ENCODE measurements at places on chromosomes 2 and 18. TPM values are rescaled to one million over a fixed set of nuclear protein-coding genes. Genes with fewer than 3 reads are reported as not detected.

- H3K27ac ChIP-seq: no peak overlapping the region
- no peak overlapping the region for H3K4me3 ChIP-seq
- peaks cover 8% of the 10 kb centered on the region for H3K27me3 ChIP-seq
- no peaks in the 10 kb centered on the region for H3K4me1 ChIP-seq
Measured at GRCh38 chr2:224357098-224357901, 44.6 kb downstream of the FAM124B start.

DNA sequence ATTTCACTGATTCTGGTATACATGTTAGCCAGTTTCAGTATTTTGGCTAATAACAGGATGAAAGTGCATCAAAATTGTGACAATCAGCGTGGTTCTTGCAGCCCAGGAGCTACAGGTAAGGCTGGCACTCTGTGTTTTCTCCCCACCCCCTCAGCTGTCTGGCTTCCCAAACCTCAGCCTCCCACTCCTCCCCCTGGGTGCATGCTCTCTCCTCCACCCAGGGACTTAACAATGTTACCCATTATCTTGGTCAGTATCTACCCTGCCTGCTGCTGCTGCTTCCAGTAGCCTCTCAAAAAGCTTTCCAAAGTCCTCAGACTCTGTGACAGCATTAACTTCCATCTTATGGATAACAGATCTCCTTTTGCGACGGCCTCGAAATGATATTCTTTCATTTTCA lies 41.0 kb downstream of the TRABD2A start:
- H3K4me3 ChIP-seq: no peak overlapping the region
- H3K27ac ChIP-seq: no peak overlapping the region
- DNase-seq: no peak
- peaks cover 10% of the 10 kb centered on the region for H3K4me1 ChIP-seq
- no peaks in the 10 kb centered on the region for H3K27me3 ChIP-seq

DNA sequence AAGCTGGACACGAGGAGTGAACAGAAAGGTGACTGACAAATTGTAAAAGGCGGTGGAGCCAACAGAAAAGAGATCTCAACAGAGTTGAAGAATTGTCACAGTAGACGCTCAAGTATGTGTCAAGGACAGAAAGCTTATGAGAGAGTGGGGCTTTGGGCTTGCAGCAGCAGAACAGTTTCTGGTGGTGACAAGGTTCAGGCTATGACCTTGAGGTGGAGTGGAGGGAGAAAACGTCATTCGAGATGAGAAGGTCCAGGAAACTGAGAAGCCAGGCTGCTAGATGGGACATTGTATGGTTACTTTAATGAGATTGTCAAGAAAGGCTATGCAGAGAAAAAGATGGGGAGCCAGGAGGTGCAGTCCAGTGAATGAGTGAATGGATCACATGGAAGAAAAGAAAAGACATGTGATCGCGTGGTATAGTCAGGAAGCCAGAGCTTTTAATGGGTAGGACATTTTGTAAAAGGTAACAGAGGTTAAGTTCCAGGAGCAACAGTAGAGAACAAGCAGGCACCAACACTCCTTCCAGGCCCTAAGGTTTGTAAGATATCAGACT lies 91.1 kb upstream of the EPC2 start:
- no peaks in the 10 kb centered on the region for H3K27me3 ChIP-seq
- DNase-seq: no peak
- H3K27ac ChIP-seq: no peak overlapping the region
- no peaks in the 10 kb centered on the region for H3K4me1 ChIP-seq
- H3K36me3 ChIP-seq: no peaks in the 10 kb centered on the region

GRCh38 chr2:110993557-110994231 lies 127.0 kb upstream of the BCL2L11 start:
- H3K36me3 ChIP-seq: no peaks in the 10 kb centered on the region
- H3K27me3 ChIP-seq: peaks cover 10% of the 10 kb centered on the region
- no peak overlapping the region for H3K27ac ChIP-seq

DNA sequence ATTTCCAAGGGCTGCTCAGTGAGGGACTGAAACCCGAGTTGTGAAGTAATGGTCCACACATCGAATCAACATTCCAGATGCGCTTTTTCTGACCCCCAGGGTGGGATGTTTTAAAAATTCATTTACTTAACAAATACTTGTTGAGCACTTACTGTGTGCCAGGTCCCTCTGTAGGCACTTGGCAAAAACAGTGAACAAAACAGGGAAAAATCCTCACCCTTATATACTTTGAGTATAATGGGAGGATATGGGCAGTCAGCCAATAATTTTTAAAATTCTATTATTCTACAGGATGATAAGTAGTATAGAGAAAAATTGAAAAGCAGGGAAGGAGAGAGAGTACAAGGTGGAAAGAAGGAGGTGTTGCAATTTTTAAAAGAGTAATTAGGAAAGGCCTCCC lies 31.3 kb upstream of the AFTPH start:
- H3K27ac ChIP-seq: no peak overlapping the region
- no peak overlapping the region for H3K4me3 ChIP-seq
- H3K4me1 ChIP-seq: peaks cover 4% of the 10 kb centered on the region
- H3K36me3 ChIP-seq: no peaks in the 10 kb centered on the region
- H3K27me3 ChIP-seq: peaks cover 20% of the 10 kb centered on the region

- no peaks in the 10 kb centered on the region for H3K36me3 ChIP-seq
- H3K27me3 ChIP-seq: peaks cover 9% of the 10 kb centered on the region
- DNase-seq: no peak
- no peak overlapping the region for H3K4me3 ChIP-seq
- H3K4me1 ChIP-seq: peaks cover 2% of the 10 kb centered on the region
- H3K27ac ChIP-seq: no peak overlapping the region
Measured at GRCh38 chr2:126891681-126892500, 6.8 kb upstream of the TEX51 start.

GRCh38 chr2:139031722-139032121 lies 251.5 kb upstream of the NXPH2 start:
- H3K27me3 ChIP-seq: no peaks in the 10 kb centered on the region
- no peak for DNase-seq
- H3K36me3 ChIP-seq: no peaks in the 10 kb centered on the region

DNA sequence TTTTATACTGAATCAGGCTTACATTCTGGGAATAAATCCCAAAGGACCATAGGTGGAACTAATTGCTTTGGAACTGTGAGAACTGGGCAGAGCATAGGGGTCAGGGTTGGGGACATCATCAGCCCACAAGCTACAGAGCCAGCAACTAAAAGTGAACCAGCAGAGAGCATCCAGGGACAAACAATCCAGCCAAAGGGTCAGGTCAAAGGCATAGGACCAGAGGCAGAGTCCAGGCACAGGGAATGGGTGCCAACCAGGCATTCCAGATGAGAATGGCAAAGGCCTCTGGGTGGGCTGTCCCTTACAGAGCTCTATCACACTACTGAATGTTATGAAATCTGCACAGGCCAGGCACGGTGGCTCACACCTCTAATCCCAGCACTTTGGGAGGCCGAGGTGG lies 12.3 kb upstream of the DNER start:
- H3K4me1 ChIP-seq: no peaks in the 10 kb centered on the region
- H3K4me3 ChIP-seq: no peak overlapping the region
- DNase-seq: no peak
- peaks cover 15% of the 10 kb centered on the region for H3K27me3 ChIP-seq

- no peak for DNase-seq
- H3K27me3 ChIP-seq: no peaks in the 10 kb centered on the region
- H3K4me1 ChIP-seq: peaks cover 25% of the 10 kb centered on the region
- H3K36me3 ChIP-seq: peaks cover 3% of the 10 kb centered on the region
- peak overlapping the region; percentile 41 for H3K27ac ChIP-seq
Measured at GRCh38 chr2:171347591-171348032, 86.2 kb downstream of the METTL8 start.

GRCh38 chr2:61993422-61994024 lies 88.0 kb downstream of the COMMD1 start:
- H3K4me1 ChIP-seq: peaks cover 2% of the 10 kb centered on the region
- H3K4me3 ChIP-seq: no peak overlapping the region
- H3K36me3 ChIP-seq: peaks cover 3% of the 10 kb centered on the region

DNA sequence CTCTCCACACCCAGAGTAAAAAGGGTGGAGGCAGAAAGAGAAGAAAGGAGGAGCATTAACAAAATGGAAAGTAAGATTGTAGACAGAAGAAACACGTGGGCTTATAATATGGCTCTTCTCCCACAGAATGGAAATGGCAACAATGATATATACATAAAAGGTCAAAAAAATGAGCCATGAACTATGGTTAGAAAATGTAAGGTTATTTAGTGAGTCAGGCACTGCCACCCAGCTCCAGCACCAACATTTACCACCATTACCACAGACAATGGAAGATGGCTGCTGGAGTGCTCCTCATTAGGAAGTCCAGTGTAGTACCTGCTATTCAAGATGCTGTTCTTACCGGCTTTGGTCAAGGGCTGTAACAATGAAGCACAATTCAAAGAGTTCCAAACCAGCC lies 258.0 kb downstream of the ZEB2 start:
- peaks cover 16% of the 10 kb centered on the region for H3K4me1 ChIP-seq
- H3K27ac ChIP-seq: no peak overlapping the region
- H3K36me3 ChIP-seq: peaks cover 12% of the 10 kb centered on the region

DNA sequence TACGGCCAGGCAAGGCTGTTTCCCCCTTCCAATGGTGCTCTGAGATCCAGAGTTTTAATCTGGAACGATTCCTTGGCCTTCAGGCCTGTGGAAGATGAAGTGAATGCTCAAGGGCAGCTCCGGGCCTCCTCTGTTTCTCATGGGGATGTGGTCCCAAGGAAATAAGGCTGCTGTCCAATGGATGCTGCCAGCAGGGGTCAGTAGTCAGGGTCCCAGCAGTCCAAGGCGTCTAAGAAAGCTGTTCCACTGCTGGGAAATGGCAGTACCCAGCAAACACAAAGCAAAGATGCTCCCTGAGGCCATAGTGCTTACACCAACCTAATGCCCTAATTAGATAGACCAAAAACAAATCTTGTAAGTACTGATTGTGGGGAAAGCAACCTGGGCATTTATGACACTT lies 12.5 kb downstream of the NMS start:
- no peak overlapping the region for H3K27ac ChIP-seq
- H3K36me3 ChIP-seq: no peaks in the 10 kb centered on the region
- DNase-seq: no peak
- no peak overlapping the region for H3K4me3 ChIP-seq
- H3K4me1 ChIP-seq: no peaks in the 10 kb centered on the region

GRCh38 chr18:910247-910646 lies 5.6 kb downstream of the ADCYAP1 start:
- peaks cover 6% of the 10 kb centered on the region for H3K4me1 ChIP-seq
- peaks cover 42% of the 10 kb centered on the region for H3K27me3 ChIP-seq
- H3K27ac ChIP-seq: no peak overlapping the region
- H3K4me3 ChIP-seq: no peak overlapping the region
- no peak for DNase-seq

- no peak overlapping the region for H3K27ac ChIP-seq
- no peaks in the 10 kb centered on the region for H3K36me3 ChIP-seq
- H3K27me3 ChIP-seq: no peaks in the 10 kb centered on the region
- no peak overlapping the region for H3K4me3 ChIP-seq
- no peak for DNase-seq
Measured at GRCh38 chr2:121670181-121670580, 20.9 kb upstream of the CLASP1 start.

GRCh38 chr2:18475884-18476283 lies 84.6 kb downstream of the RDH14 start:
- peaks cover 10% of the 10 kb centered on the region for H3K27me3 ChIP-seq
- no peak for DNase-seq
- no peaks in the 10 kb centered on the region for H3K4me1 ChIP-seq
- H3K27ac ChIP-seq: no peak overlapping the region
- H3K36me3 ChIP-seq: no peaks in the 10 kb centered on the region

- H3K27me3 ChIP-seq: no peaks in the 10 kb centered on the region
- H3K27ac ChIP-seq: no peak overlapping the region
- no peaks in the 10 kb centered on the region for H3K36me3 ChIP-seq
- H3K4me3 ChIP-seq: no peak overlapping the region
- H3K4me1 ChIP-seq: no peaks in the 10 kb centered on the region
- no peak for DNase-seq
Measured at GRCh38 chr2:152399003-152399402, 64.0 kb downstream of the FMNL2 start.

GRCh38 chr2:198096965-198097364 lies 292.6 kb downstream of the PLCL1 start:
- no peak for DNase-seq
- no peaks in the 10 kb centered on the region for H3K4me1 ChIP-seq
- H3K27me3 ChIP-seq: no peaks in the 10 kb centered on the region

Gene TPO
- total RNA-seq: not detected

Gene RAD51AP2
- not detected for total RNA-seq

Gene CAPN13
- not detected for total RNA-seq

Gene TYMS
- 5.1 TPM for total RNA-seq

Gene DLGAP1
- total RNA-seq: 0.10 TPM

Gene TUBA4B
- not detected for total RNA-seq

Gene LTBP1
- 0.07 TPM for total RNA-seq
